ENCODE measurements at places on chromosomes 7 and 10.
A peak's percentile ranks its signal among the peaks of the same experiment; 100 is the strongest.

DNA sequence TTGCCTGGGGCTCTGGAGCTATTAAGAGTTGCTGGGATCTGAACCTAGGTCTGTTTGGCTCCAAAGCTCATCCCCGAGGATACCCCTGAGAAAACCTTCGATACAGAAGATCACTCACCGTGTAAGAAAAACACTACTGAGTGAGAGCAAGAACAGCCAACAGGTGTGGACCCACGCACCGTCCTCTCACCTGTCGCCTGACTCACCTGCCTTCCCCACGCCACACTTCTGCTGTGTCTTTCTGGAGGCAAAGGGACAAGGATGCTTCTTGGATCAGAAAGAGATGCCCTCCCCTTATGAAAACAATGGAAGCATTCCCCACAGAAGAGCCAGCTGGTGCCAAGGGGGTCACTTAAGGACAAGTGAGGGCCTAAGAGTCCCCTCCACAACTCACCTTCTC lies 46.7 kb downstream of the COL13A1 start:
- no peak for DNase-seq

DNA sequence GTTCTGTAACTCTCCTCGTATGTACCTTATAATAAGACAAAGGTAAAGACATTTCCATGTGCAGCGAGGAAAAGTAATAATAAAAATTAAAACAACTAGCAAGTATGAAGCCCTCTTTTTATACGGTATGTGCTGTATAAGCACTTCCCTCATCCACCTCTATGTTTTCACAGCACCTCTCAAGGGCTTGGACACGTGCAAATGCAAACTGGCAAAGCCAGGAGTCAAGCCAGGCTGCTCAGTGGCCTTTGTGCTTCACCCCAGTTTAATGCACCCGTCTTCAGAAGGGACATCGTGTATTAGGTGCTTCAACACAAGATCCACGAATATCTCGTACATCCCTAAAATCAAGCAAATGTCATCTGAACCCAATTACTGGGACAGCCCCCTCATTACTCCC lies 1.3 kb upstream of the DGKI start:
- DNase-seq, result no peak

- DNase-seq, result no peak
Observed at GRCh38 chr7:1463676-1464223, 4.5 kb upstream of the MICALL2 start.

GRCh38 chr7:90596671-90597562 lies 796 bp downstream of the CDK14 start:
- no peak for DNase-seq

DNA sequence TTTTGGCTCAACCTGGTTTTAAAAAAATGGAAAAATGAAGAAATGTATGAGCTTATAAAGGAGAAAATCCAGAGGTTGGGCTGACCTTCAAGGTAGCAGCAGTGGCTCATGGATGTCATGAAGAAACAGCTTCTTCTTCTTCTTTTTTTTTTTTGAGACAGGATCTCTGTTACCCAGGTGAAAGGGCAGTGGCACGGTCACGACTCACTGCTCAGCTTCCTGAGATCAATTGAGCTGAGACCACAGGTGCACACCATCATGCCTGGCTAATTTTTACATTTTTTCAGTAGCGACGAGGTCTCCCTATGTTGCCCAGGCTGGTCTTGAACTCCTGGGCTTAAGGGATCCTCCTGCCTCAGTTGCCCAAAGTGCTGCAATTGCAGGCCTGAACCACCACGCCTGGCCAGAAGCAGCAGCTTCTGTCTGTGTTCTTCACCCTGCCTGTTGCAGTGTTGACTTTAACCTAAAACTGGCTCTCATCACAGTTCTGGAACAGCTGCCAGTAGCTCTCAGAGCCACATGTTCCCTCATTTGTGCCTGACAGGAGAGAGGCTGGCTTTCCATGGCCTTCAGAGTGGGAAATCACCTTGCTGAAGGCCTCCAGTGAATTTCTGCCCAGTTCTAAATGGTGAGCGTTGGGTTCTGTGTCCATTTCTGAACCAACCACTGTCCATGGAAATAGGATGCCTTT lies 117.7 kb downstream of the PFKFB3 start:
- no peak for DNase-seq

DNA sequence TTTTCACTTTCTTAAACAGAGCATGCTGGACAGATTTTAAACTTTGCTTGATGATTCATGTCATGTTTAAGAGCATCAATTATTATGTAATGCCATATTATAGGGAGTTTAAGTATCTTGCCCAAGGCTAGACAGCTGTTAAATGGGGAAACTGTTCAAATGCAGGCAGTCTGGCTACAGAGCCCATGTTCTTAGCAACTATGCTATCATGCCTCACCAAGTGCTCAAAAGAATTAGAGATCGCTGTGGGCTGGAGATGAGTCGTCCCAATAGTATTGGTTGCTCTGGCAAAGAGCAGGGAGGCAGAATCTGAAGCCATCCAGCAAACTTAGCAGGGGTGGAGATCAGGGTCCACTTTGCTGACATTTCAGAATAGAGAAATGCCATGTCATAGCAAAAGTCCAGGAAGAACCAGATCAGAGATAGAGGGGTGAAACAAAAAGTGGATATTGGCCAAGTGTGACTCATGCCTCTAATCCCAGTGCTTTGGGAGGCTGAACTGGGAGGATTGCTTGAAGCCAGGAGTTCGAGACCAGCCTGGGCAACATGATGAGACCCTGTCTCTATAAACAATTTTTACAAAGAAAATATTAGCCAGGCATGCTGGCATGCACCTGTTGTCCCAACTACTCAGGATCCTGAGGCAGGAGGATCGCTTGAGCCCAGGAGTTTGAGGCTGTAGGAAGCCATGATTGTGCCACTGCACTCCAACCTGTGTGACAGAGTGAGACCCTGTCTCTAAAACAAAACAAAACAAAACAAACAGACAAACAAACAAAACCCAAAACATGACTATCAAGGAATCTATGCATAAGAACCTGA lies 57.8 kb downstream of the BAMBI start:
- DNase-seq, result no peak

DNA sequence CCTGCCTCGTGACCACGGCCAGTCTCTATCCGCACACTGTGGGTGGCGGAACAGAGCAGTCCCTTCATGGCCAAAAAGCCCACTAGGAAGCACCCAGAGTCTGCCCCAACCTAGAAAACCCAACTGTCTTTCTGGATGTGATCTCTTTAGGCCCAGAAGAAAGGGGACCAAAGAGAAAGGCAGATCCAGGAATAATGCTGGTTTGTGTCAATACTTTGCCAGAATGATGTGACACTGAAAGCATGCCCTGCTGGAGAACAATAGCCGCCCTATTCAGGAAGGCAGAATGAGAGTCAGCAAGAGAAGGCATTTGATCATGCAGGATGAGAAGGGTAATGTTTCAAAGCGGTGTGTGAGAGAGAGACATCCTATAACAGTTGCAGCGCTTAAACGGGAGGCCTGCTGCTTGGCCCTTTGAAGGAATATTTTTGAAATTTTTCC lies 274.7 kb downstream of the USP6NL start:
- no peak for DNase-seq

DNA sequence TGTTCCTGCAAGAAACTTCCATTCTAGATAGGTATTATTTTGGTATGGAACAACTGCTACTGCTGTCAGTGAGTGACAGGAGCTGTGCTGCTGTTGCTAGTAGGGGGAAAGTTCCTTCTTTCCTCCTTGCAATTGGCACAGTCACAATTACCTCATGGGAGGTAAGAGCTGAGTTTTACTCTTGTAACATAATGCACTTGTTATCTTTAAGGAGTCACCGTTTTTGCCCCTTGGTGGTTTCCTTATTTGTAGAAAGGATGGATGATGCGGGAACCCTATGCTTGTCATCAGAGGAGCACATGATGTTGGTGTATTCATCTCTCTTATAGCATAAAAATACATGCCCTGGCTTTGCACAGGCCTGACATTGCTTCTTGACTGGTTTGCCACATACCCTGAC lies 234.7 kb upstream of the NPY start:
- DNase-seq, result no peak

- DNase-seq, result peak; percentile 18
Observed at GRCh38 chr10:6416892-6417512, 163.1 kb downstream of the PRKCQ start.

- DNase-seq, result no peak
Observed at GRCh38 chr7:107185716-107186115, 16.9 kb downstream of the HBP1 start.

DNA sequence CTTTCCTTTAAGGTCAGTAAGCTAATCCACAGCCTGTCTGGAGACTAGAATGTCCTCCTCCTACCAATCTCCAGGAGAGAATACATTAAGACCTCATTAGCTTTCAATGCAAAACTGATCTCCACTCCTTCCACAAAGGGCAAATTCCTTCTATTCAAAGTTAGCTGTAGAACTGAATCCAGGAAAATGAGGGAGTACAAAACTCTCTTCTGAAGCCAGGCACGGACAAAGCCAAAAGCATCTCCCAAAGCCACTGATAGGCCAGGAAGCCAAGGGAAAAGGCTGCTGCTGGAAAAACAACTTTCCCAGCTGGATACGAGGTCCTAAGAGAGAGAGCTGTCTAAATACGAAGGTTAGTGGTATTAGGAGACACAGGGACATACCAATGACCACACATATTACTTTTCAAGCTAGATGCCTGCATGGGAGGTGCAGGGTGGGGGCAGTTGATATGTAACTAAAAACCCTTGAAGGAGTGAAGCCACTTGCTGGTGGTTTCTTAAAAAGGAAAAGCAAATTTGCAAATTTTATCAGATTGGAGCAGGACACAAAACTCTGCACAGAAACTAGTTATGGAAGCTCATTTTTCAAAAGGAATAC lies 43.6 kb downstream of the MKX start:
- DNase-seq, result no peak

GRCh38 chr10:18367840-18368239 lies 227.6 kb downstream of the CACNB2 start:
- no peak for DNase-seq

DNA sequence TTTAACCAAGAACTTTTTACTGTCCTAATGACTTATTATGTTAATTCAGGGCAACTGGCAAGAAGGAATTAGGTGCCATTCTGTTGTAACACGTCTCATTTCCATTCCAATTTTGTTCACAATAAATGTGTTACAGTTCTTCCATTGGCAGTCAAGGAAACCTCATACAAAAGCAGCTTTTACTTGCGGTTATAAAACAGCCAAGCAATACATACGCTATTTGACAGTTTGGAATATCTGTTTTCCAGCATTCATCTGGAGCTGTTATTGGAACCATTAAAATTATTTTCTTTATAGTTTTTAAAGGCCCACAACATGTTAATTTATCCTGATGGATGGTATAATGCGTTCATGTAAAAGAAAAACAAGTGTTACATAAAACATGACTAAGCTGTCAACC lies 33.3 kb downstream of the MTERF1 start:
- no peak for DNase-seq

DNA sequence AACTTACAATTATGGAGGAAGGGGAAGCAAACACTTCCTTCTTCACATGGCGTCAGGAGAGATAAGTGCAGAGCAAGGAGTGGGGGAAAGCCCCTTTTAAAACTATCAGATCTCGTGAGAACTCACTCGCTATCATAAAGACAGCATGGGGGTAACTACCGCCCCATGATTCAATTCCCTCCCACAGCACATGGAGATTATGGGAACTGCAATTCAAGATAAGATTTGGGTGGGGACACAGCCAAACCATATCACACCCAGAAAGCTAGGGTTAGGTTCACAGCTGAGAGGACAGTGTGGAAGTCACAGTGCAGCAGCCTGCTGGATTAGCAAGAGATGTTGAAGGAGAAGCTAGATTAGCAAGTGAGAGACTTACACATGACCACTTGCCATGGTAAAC lies 81.6 kb downstream of the CRTAC1 start:
- DNase-seq, result no peak

GRCh38 chr7:73397521-73398281 lies 35.9 kb upstream of the FZD9 start:
- no peak for DNase-seq

GRCh38 chr7:42244828-42245227 lies 7.8 kb upstream of the GLI3 start:
- no peak for DNase-seq

DNA sequence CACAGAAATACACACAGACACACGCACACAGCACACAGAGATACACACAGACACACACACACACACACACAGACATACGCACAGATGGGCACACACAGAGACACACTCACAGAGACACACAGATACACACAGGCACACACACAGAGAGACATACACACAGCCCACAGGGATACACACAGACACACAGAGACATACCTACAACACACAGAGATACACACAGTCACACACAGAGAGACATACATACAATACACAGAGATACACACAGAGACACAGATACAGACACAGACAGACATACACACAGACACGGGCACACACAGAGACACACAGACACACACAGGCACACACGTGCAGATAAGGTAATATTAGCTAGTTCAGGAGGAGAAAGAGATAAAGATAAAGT lies 76.9 kb downstream of the EGFR start:
- no peak for DNase-seq

DNA sequence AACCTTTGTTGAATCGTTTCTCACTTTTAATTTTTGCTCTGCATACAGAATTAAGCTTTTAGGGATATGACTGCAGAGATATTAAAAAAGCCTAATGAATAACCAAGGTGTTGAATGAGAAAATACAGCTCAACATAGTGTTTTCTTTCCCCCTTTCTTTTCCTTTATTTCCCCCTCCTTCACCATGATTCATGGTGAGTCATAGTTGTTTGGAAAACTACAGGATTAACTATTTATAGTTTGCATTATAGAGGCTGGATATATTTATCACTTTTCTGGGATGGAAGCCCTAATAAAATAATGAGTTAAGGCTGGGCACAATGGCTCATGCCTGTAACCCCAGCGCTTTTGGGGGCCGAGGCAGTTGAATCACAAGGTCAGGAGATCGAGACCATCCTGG lies 115.0 kb downstream of the DNAJB9 start:
- DNase-seq, result no peak

DNA sequence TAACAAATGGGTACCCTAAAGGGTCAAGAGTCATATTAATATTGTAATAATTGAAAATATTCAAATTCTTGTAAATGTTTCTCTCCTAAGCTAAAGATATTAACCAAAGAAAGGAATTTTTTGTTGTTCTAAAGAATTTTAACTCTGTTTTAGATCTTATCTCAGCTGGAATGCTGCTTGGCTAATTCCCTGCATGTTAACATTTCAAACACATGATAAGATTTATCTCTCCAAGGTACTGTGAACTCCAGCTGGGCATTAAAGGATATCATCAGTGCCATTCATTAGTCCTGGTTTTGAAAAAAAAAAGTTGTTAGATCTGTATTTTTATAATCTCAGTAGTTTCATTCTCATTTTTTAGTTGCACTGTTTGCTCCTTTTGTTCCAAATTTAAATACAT lies 76.9 kb downstream of the MAPK8 start:
- DNase-seq, result no peak

DNA sequence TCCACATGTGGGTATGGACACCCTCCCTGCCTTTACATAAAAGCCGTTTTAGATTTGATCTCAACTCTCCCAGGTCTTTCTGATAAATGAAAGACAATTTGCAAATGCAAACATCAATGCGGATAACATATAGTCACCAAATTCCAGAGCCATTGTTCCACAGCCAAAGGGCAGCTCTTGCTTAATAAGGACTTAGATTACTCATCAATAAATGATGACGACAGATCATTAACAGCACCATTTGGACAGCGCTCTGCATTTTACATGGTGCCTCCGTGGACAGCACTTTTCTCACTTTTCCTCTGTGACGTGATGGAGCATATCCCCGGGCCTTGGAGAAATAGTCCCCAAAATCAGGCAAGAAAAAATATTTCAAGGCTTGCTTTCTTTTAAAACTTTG lies 370.3 kb upstream of the CELF2 start:
- DNase-seq, result no peak
